Fibroblast of skin of right quadriceps (primary cell): ENCODE measurements at places on chromosomes 4 and X.
A peak's percentile ranks its signal among the peaks of the same experiment; 100 is the strongest.

DNA sequence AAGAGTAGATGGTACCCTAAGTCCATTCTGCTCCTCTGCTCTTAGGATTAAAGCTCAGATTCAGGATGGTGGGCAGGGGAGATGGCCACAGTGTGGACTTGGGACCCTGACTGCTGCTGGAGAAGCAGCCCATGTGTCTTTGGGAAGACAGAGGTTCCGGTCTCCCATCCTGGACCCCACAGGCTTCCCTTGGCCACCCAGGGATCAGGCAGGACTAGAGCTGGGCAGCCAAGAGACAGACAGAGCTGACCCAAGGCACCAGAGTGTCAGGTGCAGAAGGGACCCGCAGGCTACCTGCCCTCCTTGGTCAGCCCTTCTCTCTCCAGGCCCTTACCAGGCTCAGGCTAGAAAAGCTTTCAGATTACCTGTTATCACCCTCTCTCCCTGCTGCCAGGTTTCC lies 25.7 kb upstream of the SHROOM4 start:
- no peak for DNase-seq

DNA sequence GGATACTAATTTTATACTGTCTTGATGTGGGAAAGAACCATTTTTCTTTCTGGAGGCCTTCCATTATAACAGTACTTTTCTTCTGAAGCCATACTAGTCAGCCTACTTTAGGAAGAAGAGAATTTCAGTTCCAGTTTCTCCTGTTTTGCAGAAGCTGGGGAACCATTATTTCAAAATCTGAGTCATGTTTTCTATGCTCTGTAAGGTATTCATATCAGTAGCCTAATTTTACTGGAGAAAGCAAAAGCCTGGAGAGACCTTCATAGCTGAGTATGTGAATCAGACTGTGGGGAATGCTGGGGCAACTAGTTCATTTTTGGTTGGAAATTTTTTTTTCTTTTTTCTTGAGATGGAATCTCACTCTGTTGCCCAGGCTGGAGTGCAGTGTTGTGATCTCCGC lies 22.4 kb downstream of the AFF1 start:
- peak; percentile 81 for DNase-seq

DNA sequence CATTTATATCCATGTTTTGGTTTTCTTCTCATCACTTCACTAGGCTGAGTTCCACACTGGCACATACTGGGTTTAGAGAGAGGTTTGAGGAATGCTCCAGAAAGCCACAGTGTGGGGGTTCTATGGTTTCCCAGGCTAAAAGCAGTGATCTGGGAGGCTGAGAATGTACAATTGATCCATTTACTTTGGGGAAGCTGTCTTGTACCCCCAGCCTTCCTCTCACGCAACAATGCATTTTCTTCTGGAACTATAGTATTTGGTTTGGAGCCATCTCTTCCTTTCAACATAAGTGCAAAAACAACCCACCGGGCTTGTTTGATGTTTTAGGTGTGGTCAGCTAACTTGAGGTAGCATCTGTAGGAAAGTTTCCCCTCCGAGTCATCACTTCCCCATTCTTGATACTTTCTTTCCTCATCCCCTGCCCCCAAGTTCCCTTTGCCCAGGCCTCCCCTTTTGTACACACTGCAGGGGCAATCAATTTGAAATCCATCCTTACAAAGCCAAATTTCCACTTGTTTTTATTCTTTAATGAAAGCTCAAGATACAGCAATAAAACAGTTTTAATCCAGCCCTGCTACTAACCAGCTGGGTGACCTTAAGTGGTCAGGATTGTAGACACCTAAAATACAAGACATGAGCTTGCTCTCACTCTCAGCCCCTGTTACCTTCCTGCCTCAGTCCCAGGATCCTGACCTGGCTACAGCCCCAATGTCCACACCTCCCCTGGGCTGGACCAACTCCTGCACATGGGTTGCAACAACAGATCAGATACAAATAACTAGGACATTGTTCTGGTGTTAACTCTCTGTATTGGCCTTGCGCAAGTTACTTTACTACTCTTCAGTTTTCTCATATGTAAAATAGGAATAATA lies 109.2 kb downstream of the FHDC1 start:
- no peak for DNase-seq

DNA sequence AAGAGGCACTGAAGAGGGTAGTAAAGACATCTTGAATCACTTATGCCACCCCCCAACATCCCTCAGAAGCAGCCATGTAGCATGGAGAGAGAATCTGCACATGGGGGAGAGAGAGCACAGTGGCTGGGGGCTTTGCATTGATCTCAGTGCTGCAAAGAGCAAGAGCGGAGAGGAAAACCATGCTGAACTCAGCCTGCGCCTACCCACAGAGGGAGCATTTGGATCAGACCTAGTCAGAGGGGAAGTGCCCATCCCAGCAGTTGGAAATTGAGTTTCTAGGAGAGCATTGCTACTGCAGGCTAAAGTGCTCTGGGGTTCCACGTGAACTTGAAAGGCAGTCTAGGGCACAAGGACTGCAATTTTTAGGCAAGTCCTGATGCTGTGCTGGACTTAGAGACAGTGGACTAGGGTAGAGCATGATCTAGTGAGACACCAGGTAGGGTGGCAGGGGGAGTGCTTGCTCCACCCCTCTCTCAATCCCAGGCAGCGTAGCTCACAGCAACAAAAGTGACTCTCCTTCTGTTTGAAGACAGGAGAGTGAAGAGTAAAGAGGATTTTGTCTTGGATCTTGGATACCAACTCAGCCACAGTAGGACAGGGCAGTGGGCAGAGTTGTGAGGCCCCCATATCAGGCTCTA lies 9.0 kb upstream of the PROM1 start:
- DNase-seq, result no peak

- DNase-seq, result peak; percentile 97
These were observed 8.6 kb downstream of the FAM200B start for GRCh38 chr4:15690020-15690809.

GRCh38 chr4:141768954-141769353 lies 132.6 kb downstream of the IL15 start:
- DNase-seq, result peak; percentile 89

GRCh38 chr4:37320513-37321235 lies 76.1 kb downstream of the NWD2 start:
- DNase-seq, result no peak

- no peak for DNase-seq
These were observed 109.0 kb downstream of the SHOX start for GRCh38 chrX:739611-740010.

GRCh38 chr4:163467082-163467770 lies 6.3 kb downstream of the TKTL2 start:
- DNase-seq, result no peak

- no peak for DNase-seq
These were observed 159.8 kb downstream of the FAM13A start for GRCh38 chr4:88897180-88897579.

GRCh38 chr4:13750594-13750993 lies 123.1 kb upstream of the BOD1L1 start:
- no peak for DNase-seq

- peak; percentile 66 for DNase-seq
These were observed 67.7 kb downstream of the MID1IP1 start for GRCh38 chrX:38868941-38869401.

- no peak for DNase-seq
These were observed 38.2 kb downstream of the PPP1R2C start for GRCh38 chrX:42739741-42740140.

GRCh38 chr4:136219592-136220125 lies 1312.6 kb downstream of the PCDH18 start:
- DNase-seq, result no peak
